ENCODE measurements at places on chromosomes 4 and X.

DNA sequence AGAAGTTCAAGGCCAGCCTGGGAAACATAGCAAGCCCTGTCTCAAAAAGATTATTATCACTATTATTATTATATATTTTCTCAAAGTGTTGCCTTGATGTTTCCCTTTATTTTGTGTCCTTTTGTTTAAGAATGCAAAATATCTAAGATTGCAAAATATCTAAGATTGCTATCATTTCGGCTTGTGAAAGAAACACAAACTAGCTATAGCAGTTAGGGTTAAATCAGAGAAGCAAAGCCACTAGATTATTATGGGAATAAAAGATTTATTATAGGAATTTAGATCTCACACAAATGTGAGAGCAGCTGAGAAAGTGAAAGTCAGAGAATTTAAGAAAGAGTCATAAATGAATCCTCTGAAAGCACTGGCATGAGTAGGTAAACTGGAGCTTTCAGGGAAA, 18.0 kb upstream of the TMEM184C start:
- DNase-seq: no peak

DNA sequence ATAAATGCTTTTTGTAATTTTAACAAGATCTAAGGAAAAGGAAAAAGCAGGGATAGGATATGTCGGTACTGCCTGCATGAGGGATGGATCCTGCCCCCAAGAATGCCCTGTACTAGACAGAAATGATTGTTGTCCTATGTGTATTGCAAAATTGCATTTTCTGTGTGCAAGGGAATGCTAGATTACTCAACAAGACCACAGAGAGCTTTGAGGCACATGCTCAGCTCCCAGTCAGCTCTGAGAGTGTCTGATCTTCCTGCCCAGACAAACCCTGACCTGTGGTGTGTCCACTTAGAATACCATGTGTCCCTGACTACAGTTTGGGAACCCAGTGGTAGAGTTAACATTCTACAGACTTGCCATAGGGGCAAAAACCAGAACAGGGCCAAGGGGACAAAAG, 129.2 kb upstream of the PAK3 start:
- no peak for DNase-seq

- DNase-seq: no peak
Observed at GRCh38 chr4:21596521-21596920, 352.1 kb downstream of the KCNIP4 start.

DNA sequence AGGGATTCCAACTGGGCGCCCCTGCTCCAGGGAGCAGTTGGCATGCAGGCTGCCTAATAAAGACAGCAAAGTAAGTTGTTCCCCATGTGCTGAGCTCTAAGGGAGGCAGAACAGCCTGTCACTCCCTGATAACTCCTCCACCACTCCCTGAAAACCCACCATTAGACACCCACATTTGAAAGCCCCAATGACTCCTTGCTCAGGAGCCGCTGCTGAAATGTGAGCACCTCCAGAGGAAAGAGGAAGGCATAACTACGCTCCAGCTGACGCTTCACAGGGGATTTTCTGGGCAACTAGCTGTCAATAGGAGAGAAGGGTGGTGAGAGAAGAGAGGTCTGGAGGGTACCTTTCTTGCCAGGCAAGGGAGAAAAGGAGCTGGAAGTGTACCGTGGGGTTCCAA, 62.5 kb downstream of the NPY1R start:
- no peak for DNase-seq

DNA sequence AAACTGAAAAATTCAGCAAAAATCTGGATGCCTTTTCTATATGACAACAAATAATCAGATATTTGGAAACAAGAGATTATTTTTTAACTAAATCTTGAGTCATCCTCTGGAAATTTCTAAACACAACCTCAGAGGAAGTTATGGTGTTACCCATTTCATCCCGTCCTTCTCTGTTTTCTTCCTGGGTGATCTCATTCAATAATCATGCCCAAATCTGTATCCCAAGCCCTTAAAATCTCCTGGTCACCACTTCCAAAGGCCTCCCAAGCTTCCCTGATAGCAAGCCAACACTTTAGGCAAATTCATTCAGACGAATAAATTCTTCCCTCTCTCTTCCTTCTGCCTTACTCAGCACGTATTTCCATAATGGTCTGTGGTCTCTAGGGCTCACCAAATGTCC, 9.7 kb upstream of the SORCS2 start:
- no peak for DNase-seq

- no peak for DNase-seq
Observed at GRCh38 chr4:184199780-184200179, 17.9 kb downstream of the ENPP6 start.
